ENCODE measurements at places on chromosomes 4 and X.

DNA sequence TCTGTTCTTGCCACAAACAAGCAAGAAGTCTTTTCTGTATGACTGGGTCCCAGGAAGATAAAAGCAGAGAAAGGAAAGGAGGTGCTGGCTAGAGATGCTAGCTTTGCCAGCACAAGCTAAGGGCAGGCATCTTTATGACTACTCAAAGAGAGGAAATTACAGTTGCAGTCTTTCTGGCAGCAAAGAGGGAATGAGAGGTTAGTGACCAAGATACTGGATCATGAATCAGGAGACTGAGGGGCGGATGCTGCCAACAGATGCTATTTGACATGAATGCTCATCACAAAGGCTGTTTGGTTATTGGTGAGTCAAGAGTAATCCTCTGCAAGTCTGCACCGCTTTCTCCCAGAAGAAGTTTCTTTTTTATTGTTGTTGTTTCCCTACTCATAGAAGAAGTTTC, 5.5 kb upstream of the XIAP start:
- peak; percentile 33 for ATAC-seq

- peak; percentile 56 for ATAC-seq
Measured at GRCh38 chr4:61200187-61200915, at the start of gene ADGRL3. ADGRL3 (plus strand) TSS chr4:61200326.

- ATAC-seq, result peak; percentile 13
Measured at GRCh38 chrX:153999359-154000037, 20.2 kb downstream of the IRAK1 start.

- peak; percentile 87 for ATAC-seq
Measured at GRCh38 chr4:77358315-77358928, 201.4 kb downstream of the CCNG2 start.

- no peak for ATAC-seq
Measured at GRCh38 chr4:84862064-84862463, 104.4 kb downstream of the WDFY3 start.

GRCh38 chr4:93981594-93981993, 153.0 kb downstream of the ATOH1 start:
- ATAC-seq, result no peak

- no peak for ATAC-seq
Measured at GRCh38 chr4:150681063-150681462, 99.1 kb downstream of the MAB21L2 start.

- peak; percentile 79 for ATAC-seq
Measured at GRCh38 chr4:176377780-176378179, 58.0 kb downstream of the SPCS3 start.

- no peak for ATAC-seq
Measured at GRCh38 chr4:82809619-82810018, 11.0 kb upstream of the SCD5 start.

DNA sequence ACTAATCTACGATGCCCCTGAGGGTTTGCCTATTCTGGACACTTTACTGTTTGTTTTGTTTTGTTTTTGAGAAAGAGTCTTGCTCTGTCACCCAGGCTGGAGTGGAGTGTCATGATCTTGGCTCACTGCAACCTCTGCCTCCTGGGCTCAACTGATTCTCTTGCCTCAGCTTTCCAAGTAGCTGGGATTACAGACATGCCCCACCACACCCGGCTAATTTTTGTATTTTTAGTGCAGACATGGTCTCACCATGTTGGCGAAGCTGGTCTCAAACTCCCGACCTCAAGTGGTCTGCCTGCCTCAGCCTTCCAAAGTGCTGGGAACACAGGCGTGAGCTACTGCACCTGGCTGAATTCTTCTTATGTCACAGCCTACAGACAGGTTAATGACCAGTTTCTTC, 70.7 kb downstream of the MFAP3L start:
- no peak for ATAC-seq

GRCh38 chrX:23754664-23755063, 11.6 kb upstream of the ACOT9 start:
- ATAC-seq, result no peak
